ENCODE measurements at places on chromosomes 4 and X.
A peak's percentile ranks its signal among the peaks of the same experiment; 100 is the strongest.

DNA sequence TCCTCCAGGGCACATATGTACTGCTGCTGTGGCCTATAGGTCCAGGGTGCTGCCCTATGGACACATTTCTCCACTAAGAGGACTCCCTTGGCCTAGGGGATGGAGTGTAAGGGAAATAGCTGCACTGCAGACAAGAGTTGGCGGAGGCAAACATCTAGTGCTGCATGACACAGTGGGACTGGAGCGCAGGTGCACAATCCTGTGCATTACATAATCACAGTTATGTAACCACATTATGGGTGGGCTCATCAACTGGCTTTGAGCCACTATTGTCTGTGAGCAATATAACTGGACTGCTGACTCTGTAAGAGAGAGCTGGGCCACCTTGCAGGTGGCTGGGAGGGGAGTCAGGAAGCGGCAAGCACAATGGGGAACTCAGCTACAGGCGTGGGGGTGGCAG lies 3.2 kb upstream of the TIGD2 start:
- peak; percentile 41 for DNase-seq

GRCh38 chr4:140049849-140050637 lies 103.9 kb downstream of the MAML3 start:
- DNase-seq, result no peak

- DNase-seq, result no peak
Observed at GRCh38 chr4:1997712-1998111, 11.1 kb downstream of the NELFA start.

- DNase-seq, result no peak
Observed at GRCh38 chrX:139077281-139078250, 366.0 kb upstream of the FGF13 start.

DNA sequence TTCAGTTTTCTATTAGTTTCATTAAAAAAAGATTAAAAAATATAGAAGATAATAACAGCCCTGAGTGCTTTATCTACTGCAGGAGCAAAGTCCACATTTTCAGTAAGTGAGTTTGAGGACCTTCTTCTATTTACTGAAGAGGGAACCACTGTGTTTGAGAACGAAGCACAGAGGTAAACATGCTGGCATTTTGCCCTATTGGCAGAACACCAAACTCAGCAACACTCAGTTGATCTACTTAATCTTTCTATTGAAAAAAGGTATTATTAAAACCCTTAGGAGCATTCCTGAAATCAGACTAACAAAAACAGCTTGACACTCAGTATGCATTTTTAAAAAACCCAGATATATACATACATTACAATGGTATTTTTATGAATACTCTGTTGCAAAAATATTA lies 1496.7 kb downstream of the TECRL start:
- DNase-seq, result no peak

GRCh38 chr4:176824645-176825366 lies 32.1 kb upstream of the VEGFC start:
- DNase-seq, result no peak

DNA sequence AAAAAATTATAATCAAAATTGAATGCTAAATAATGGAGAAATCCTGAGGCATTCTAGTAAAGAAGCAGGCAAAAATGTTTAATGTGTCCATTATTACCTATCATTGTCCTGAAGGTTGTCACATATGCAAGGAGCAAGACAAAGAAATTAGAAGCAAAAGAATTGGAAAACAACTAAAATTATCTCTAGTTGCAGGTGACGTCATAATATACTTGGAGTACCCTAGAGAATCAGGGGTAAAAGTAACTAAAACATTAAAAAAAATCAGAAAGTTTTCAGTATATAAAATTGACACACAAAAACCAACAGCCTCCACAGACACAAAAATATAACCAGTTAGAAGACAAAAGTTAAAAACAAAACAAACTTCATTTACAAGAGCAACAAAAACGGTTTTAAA lies 21.4 kb downstream of the MAGEA1 start:
- DNase-seq, result no peak

- DNase-seq, result no peak
Observed at GRCh38 chr4:4456351-4456750, 69.4 kb downstream of the NSG1 start.

DNA sequence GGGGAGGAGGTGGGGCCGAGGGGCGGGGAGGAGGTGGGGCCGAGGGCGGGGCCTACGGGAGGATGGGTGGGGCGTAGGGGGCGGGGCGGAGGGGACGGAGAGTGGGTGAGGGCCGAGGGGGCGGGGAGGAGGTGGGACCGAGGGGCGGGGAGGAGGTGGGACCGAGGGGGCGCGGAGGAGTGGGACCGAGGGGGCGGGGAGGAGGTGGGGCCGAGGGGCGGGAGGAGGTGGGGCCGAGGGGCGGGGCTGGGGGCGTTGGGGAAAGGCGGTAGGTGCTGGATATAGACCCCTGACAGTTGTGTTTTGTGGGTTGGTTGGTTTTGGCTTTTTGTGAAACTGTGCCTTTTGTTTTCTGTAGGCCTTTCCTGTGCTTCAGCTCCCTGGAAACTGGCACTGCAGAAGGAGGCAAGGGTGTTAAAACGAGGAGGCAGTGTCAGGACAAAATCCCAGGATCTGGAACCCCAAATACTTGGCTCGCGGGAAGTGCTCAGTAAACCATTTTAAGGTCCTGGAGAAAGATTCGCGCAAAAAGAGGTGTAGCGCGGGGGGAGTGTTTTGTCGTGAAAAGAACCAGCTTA lies 580 bp upstream of the MMGT1 start:
- peak; percentile 80 for DNase-seq

GRCh38 chrX:131792789-131793462 lies 230.2 kb upstream of the STK26 start:
- peak; percentile 97 for DNase-seq

DNA sequence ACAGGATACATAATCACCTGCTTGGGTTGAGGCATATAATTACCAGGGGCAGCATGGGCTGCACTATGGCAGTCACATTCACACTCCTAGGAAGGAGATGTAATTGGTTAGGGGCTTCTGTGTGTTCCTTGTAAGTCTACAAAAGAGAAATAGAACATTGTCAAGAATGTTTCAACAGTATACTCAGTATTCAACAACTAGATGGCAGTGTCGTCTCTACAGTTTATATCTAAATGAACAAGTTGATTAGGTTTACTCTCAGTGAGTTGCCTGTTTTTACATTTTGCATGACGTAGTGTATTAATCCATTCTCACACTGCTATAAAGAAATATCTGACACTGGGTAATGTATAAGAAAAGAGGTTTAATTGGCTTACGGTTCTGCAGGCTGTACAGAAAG lies 50.5 kb upstream of the RAB33B start:
- DNase-seq, result peak; percentile 25

DNA sequence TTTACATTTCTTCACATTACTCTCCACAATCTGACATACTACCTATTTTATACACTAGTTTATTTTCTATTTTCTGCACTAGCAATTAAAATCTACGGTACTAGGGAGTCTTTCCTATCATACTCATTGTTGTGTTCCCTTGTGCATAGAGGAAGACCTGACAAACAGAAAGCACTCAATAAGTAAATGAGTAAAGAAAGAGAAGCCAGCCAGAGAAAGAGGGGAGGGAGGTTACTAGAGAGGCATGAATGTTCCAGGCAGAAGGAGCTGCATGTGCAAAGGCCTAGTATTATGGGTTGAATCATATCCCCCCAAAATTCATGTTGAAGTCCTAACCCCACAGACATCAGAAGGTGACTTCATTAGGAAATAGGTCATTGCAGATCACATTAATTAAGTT lies 114.0 kb downstream of the ZAR1 start:
- no peak for DNase-seq

- no peak for DNase-seq
Observed at GRCh38 chr4:33975995-33976394, 2268.3 kb downstream of the ARAP2 start.

- no peak for DNase-seq
Observed at GRCh38 chr4:51853027-51853682, 10.2 kb downstream of the DCUN1D4 start.

- DNase-seq, result no peak
Observed at GRCh38 chr4:152601156-152601555, 65.3 kb upstream of the FBXW7 start.

- no peak for DNase-seq
Observed at GRCh38 chrX:31217084-31217483, 145.2 kb upstream of the FTHL17 start.

- DNase-seq, result no peak
Observed at GRCh38 chrX:19377799-19378198, 34.1 kb downstream of the PDHA1 start.

DNA sequence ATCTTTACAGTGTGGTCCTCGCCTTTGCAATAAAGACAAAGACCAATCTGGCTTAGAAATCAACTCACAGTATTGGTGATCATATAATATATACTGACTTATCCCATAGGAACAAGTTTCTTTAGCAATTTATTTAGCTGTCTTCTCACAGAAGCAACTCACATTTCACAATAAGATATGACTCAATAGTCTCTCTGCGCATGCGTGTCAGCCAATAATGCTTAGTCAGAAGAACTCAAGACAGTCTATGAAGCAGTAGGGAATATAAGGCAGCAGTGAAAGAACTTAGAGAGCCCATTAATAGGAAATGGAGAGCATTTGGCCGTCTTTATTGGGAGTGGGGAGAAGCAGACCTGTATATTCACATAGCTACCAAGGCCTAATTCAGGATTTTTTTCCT lies 216.7 kb downstream of the IL13RA2 start:
- DNase-seq, result no peak

- DNase-seq, result no peak
Observed at GRCh38 chr4:175773566-175773965, 38.5 kb downstream of the GPM6A start.
